ENCODE measurements at places on chromosomes 12 and 14. TPM values are rescaled to one million over a fixed set of nuclear protein-coding genes. Genes with fewer than 3 reads are reported as not detected.

DNA sequence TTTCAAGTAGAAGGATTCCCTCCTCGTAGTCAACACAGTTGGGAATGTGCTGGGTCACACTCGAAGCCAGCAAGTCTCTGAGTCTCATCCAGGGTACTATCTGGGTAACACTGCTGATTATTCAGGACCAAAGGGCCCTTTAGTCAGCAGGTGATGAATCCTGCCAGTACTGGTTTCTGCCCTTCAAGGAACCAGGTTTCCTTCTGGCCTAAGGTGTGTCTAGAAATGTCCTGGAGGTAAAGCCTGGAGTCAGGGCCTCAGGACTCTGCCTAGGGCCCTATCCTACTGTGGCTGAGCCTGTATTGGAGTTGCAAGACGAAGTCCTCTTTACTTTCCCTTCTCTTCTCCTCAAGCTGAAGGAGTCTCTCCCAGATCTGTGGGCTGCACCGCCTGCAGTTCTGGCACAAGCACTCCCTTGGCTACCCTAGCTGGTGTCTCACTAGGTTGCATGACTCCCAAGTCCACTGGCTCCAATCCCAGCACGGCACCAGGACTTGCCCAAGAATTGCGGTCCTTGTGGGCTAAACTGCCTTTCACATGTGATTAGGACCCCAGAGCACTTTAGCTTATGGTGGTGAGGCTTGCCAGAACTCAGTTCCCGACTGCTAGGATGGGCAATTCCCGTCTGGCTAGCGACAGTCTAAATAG is 193.7 kb upstream of the PDE3A start:
- DNase-seq = no peak
- H3K36me3 ChIP-seq = peaks cover 2% of the 10 kb centered on the region
- H3K27me3 ChIP-seq = no peaks in the 10 kb centered on the region
- H3K27ac ChIP-seq = no peak overlapping the region
- no peak overlapping the region for H3K4me3 ChIP-seq

DNA sequence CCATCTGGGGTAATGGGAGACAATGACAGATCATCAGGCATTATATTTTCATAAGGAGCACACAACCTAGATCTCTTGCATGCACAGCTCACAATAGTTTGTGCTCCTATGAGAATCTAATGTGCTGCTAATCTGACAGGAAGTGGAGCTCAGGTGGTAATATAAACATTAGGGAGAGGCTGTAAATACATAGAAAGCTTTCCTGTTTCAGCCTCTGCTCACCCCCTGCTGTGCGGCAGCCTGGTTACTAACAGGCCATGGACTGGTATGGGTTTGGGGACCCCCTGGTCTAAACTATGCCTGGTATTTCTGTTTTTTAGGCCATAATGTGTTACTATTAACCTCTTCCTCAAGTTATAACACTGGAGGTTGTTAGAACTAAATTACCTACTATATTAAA is 1373.7 kb downstream of the LRFN5 start:
- no peak overlapping the region for H3K4me3 ChIP-seq
- H3K36me3 ChIP-seq = no peaks in the 10 kb centered on the region
- DNase-seq = no peak
- no peaks in the 10 kb centered on the region for H3K27me3 ChIP-seq
- H3K27ac ChIP-seq = no peak overlapping the region
- H3K4me1 ChIP-seq = no peaks in the 10 kb centered on the region

- H3K27ac ChIP-seq = no peak overlapping the region
- H3K4me1 ChIP-seq = peaks cover 20% of the 10 kb centered on the region
- H3K27me3 ChIP-seq = no peaks in the 10 kb centered on the region
- peaks cover 8% of the 10 kb centered on the region for H3K36me3 ChIP-seq
Observed at GRCh38 chr14:94102768-94103482, 7.6 kb upstream of the IFI27 start.

- no peak for DNase-seq
- H3K4me3 ChIP-seq = no peak overlapping the region
- H3K27me3 ChIP-seq = no peaks in the 10 kb centered on the region
- no peaks in the 10 kb centered on the region for H3K4me1 ChIP-seq
- H3K27ac ChIP-seq = no peak overlapping the region
- H3K36me3 ChIP-seq = no peaks in the 10 kb centered on the region
Observed at GRCh38 chr14:90981636-90982035, 78.8 kb downstream of the RPS6KA5 start.

- no peak for DNase-seq
- H3K36me3 ChIP-seq = peaks cover 12% of the 10 kb centered on the region
Observed at GRCh38 chr14:100140452-100141078, 18.9 kb downstream of the DEGS2 start.

- H3K27ac ChIP-seq = no peak overlapping the region
- no peaks in the 10 kb centered on the region for H3K4me1 ChIP-seq
- H3K4me3 ChIP-seq = no peak overlapping the region
- DNase-seq = no peak
- H3K27me3 ChIP-seq = peaks cover 5% of the 10 kb centered on the region
Observed at GRCh38 chr12:4943067-4943937, 33.6 kb downstream of the KCNA1 start.

NID2 gene
- 49.4 TPM for total RNA-seq

SIX1 gene
- 92.0 TPM for total RNA-seq
